ENCODE measurements at places on chromosomes 16 and 17.

DNA sequence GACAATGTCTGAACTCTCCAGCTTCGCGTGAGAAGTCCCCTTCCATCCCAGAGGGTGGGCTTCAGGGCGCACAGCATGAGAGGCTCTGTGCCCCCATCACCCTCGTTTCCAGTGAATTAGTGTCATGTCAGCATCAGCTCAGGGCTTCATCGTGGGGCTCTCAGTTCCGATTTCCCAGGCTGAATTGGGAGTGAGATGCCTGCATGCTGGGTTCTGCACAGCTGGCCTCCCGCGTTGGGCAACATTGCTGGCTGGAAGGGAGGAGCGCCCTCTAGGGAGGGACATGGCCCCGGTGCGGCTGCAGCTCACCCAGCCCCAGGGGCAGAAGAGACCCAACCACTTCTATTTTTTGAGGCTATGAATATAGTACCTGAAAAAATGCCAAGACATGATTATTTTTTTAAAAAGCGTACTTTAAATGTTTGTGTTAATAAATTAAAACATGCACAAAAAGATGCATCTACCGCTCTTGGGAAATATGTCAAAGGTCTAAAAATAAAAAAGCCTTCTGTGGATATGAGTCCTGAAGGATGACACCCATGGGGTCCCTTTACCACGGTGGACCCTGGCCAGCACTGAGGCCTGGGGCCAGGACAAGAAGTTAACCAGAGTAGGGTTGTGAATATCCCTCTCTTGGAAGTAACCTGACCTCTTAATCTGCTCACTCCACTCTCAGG is 10.5 kb upstream of the ITGAD start:
- no peaks in the 10 kb centered on the region for H3K4me1 ChIP-seq
- H3K27ac ChIP-seq, result no peak overlapping the region
- DNase-seq, result peak; percentile 79
- no peaks in the 10 kb centered on the region for H3K36me3 ChIP-seq
- H3K27me3 ChIP-seq, result no peaks in the 10 kb centered on the region

GRCh38 chr17:13087802-13088201 is 70.0 kb upstream of the ELAC2 start:
- H3K27me3 ChIP-seq, result peaks cover 16% of the 10 kb centered on the region
- no peak overlapping the region for H3K27ac ChIP-seq
- DNase-seq, result no peak
- no peaks in the 10 kb centered on the region for H3K36me3 ChIP-seq
- H3K4me3 ChIP-seq, result no peak overlapping the region
- no peaks in the 10 kb centered on the region for H3K4me1 ChIP-seq

- no peaks in the 10 kb centered on the region for H3K36me3 ChIP-seq
- DNase-seq, result no peak
These were observed 1021.4 kb downstream of the CDH8 start for GRCh38 chr16:61014869-61015268.

DNA sequence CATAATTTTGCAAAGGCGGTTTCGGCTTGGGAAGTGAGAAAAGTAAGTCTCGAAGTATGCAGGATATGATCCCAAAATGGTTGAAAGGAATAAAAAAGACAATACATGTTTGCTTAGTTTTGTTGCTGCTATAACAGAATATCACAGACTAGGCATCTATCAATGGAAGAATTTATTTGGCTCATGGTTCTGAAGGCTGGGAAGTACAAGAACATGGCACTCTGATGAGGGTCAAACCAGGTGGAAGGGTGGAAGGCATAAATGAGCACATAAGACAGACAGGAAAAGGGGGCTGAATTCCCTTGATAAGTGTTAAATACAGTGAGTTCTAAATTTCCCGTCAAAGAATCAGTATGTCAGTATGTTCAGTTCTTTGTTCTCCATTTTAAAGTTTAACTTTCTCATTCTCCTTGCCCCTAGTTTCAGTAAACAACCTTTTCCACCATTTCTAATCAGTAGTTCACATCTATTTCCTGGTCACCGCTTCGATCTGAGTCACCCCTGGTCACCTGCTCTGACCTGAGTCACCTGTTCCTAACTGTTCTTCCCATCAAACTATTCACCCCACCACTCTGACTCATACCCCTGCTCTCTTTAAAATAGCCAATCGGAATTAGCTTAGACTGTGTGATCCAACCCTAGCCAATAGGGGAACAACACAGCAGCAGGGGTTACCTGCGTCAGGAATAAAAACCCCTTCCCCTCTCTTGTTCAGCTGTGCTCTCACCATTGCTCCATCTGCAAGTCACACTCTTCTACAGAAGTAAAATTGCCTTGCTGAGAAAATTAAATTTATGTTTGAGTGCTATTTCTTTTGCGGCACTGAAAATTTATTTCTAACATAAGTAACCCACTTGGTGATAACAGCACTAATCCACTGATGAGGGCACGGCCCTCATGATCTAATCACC is 240.8 kb downstream of the STX8 start:
- no peak overlapping the region for H3K27ac ChIP-seq
- H3K36me3 ChIP-seq, result no peaks in the 10 kb centered on the region
- no peak overlapping the region for H3K4me3 ChIP-seq
- no peaks in the 10 kb centered on the region for H3K4me1 ChIP-seq

GRCh38 chr16:1150511-1150982 is 2.4 kb upstream of the CACNA1H start:
- DNase-seq, result no peak
- H3K4me1 ChIP-seq, result peaks cover 22% of the 10 kb centered on the region
- H3K27ac ChIP-seq, result no peak overlapping the region
- H3K36me3 ChIP-seq, result no peaks in the 10 kb centered on the region

GRCh38 chr17:49998836-49999511 is 4.0 kb upstream of the DLX3 start:
- peaks cover 31% of the 10 kb centered on the region for H3K4me1 ChIP-seq
- H3K27me3 ChIP-seq, result peaks cover 98% of the 10 kb centered on the region
- no peak overlapping the region for H3K4me3 ChIP-seq
- no peak overlapping the region for H3K27ac ChIP-seq
- no peak for DNase-seq

GRCh38 chr17:45246861-45247428 is 14.9 kb downstream of the SPATA32 start:
- peak overlapping the region; percentile 57 for H3K4me3 ChIP-seq
- DNase-seq, result no peak
- H3K4me1 ChIP-seq, result peaks cover 59% of the 10 kb centered on the region
- peaks cover 56% of the 10 kb centered on the region for H3K36me3 ChIP-seq
- H3K27me3 ChIP-seq, result peaks cover 3% of the 10 kb centered on the region

- no peaks in the 10 kb centered on the region for H3K27me3 ChIP-seq
- DNase-seq, result no peak
- no peak overlapping the region for H3K4me3 ChIP-seq
- peaks cover 6% of the 10 kb centered on the region for H3K4me1 ChIP-seq
These were observed 155.3 kb downstream of the PITPNC1 start for GRCh38 chr17:67532326-67532871.

GRCh38 chr16:54177052-54177861 is 109.3 kb downstream of the IRX3 start:
- no peak overlapping the region for H3K4me3 ChIP-seq
- H3K36me3 ChIP-seq, result no peaks in the 10 kb centered on the region
- peaks cover 11% of the 10 kb centered on the region for H3K27me3 ChIP-seq
- H3K4me1 ChIP-seq, result peaks cover 30% of the 10 kb centered on the region
- no peak for DNase-seq
- H3K27ac ChIP-seq, result no peak overlapping the region

DNA sequence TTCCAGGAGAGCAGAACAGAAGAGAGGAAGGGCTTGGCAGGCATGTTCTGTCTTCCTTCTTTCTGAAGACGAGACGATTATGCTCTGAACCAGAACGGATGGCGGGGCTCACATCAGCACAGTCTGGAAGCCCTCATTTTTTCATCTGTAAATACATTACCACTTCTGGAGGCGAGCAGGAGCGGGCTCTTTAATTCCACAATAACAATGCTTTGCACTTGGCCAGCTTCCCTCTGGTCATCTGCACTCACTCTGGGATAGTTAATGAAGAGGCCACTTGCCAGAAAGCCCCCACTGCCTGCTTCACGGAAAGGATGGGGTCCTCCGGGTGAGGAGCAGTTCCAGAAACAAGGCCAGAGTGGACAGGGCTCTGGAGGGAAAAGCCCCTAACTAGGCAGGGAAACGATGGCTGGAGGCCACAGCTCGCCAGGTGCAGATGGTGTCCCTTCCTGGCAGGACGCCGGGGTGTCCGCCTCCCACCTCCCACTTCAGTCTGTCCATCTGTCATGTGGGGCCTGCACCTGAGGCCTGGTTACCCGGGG is 13.1 kb upstream of the BCAR1 start:
- H3K4me3 ChIP-seq, result peak overlapping the region; percentile 98
- H3K27ac ChIP-seq, result peak overlapping the region; percentile 94
- no peaks in the 10 kb centered on the region for H3K27me3 ChIP-seq
- no peaks in the 10 kb centered on the region for H3K36me3 ChIP-seq
- peak; percentile 85 for DNase-seq

DNA sequence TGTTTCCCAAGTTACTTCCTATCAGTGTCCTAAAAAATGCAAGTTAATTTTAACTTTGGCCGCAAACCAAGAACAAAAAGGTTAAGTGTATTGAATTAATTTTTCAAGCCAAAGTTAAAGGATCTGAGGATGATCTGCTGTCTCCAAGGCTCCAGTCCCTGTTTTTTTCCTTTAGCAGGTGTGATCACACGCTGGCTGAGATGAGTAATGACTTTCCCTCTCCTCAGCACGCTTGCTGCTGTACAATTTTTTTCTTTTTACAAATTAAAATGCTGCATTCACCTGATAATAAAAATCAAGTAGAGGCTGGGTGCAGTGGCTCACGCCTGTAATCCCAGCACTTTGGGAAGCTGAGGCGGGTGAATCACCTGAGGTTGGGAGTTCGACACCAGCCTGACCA is 3.9 kb upstream of the TNFSF12 start:
- no peaks in the 10 kb centered on the region for H3K36me3 ChIP-seq
- DNase-seq, result no peak
- no peak overlapping the region for H3K27ac ChIP-seq

DNA sequence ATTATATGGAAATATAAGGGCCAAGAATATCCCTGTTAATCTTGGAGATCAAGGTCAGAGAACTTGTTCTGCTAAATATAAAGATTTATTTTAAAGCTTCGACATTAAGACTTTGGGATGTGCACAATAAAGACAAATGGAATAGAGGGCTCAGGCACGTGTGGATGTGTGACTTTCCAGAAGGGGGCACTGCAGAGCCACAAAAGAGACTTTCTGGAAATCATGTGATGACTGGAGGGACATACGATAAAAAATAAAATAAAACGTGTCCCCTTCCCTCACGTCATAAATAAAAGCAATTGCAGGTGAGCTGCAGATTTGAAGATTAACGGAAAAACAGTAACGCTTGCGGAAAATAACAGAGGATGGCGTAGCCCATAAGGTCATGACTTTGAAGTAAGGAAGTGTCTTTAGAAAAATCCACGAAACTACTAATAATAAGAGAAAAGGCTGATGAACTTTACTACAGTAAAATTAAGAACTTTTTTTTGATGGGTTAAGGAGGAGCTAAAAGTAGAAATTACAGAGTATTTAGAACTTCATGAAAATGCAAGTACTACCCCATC is 9.4 kb upstream of the ENGASE start:
- no peak overlapping the region for H3K27ac ChIP-seq
- no peaks in the 10 kb centered on the region for H3K27me3 ChIP-seq
- H3K4me1 ChIP-seq, result no peaks in the 10 kb centered on the region
- H3K4me3 ChIP-seq, result no peak overlapping the region

GRCh38 chr17:8941520-8941919 is 24.0 kb downstream of the PIK3R5 start:
- peak overlapping the region; percentile 27 for H3K27ac ChIP-seq
- H3K36me3 ChIP-seq, result no peaks in the 10 kb centered on the region
- H3K4me1 ChIP-seq, result no peaks in the 10 kb centered on the region
- peaks cover 29% of the 10 kb centered on the region for H3K27me3 ChIP-seq
- no peak overlapping the region for H3K4me3 ChIP-seq
- DNase-seq, result no peak
